CD4-positive, CD25-positive, alpha-beta regulatory T cell (primary cell): ENCODE measurements at places on chromosomes 16 and 17. TPM values are rescaled to one million over a fixed set of nuclear protein-coding genes. Genes with fewer than 3 reads are reported as not detected.

GRCh38 chr16:85019659-85020245 is 7.8 kb upstream of the KIAA0513 start:
- no peak for DNase-seq

DNA sequence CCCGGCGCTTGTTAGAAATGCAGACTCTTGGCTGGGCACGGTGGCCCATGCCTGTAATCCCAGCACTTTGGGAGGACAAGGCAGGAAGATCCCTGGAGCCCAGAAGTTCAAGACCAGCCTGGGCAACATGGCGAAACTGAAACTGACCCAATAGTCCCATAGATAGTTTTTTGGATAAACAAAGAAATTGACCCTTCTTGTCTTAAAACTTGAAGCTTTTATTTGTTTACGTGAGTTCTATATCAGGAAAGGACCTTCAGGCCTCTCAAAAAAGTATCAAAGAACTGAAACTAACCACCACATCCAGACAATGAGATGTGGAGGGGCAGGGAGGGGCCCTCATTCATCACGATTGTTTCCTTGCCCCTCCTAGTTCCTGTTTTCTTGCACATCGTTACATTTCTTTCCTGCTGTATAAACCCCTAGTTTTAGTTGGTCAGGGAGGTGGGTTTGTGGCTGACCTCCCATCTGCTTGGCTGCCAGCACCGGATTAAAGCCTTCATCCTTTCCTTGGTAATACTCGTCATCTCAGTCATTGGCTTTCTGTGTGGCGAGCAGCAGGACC is 29.9 kb upstream of the PRM1 start:
- peak; percentile 88 for DNase-seq

C17orf58 gene
- total RNA-seq, result 1.2 TPM

DNA sequence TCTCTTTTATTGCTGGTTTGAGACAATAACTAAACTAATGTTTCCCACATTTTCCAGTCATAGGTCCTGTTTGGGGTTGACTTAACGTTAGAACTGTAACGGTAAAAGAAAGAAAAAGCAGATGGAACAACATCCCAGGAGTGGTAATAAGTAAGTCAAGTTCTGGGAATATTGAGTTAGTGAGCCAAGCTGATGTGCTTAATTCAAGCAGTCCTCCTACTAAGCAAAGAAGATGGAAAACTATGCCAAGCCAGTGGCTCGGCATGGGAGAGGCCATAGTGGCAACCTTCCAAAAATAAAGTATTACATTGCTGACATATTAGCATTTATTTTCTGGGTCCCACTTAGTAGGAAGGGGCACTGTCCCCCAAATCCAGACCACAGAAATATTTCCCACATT is 161.7 kb upstream of the CDH5 start:
- no peak for DNase-seq

DNA sequence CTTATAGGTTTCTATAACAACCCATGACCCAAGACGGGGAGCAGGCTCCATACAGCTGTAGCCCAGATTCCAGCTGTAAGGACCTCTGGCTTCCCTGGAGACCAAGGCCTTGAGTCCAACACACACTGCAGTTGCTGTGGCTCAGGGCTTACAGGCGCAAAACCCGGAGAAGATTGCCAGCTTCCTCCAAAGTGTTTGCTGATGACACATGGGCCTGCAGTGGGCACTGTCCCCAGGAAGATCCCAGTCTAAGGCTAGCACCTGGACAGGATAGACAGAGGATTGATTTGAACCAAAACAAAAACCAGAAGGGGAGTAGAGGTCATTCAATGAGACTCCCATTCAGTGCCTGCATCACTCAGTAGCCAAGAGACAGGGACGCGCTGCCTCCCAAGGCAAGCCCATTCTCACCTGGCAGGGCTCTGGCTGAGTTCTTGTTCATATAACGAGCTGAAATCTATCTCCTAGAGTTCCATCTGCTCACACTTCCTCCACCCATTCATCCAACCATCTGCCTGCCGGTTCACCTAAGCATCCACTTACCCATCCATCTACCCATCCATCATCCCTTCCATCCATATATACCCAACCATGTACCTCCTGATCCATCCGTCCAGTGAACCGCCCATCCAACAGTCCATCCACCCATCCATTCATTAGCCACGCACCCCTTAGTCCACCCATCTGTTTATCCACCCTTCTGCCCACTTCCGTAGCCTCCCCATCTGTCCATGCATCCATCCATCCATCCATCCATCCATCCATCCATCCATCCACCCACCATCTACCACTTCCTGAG is 10.2 kb downstream of the RAB11FIP4 start:
- no peak for DNase-seq

NPIPB8 gene
- total RNA-seq, result 1.1 TPM

SHBG gene
- total RNA-seq, result not detected

DNA sequence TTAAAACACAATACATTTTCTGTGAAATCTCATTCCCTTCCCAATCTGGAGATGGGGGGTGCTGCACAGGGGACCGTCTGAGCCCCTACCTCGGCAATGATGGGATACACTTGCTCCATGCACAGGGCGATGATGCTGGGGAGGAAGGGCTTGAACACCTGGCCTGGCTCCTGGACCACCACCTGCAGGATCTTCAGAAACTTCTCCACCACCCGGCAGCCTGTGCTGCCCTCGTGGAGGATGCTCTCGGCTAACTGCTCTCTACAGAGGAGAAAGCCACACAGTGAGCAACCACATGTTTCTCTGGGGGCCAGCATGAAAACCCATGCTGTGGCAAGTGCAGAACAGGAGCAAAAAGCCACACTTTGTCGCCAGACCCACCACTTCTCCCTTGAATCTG is 42.4 kb upstream of the GSG1L start:
- no peak for DNase-seq

PDP2 gene
- 7.1 TPM for total RNA-seq

- no peak for DNase-seq
These were observed 139.0 kb upstream of the TNRC6C start for GRCh38 chr17:77819497-77819896.

ACSM5 gene
- total RNA-seq, result not detected

GRCh38 chr16:53429221-53429943 is 4.9 kb upstream of the RBL2 start:
- no peak for DNase-seq

DNA sequence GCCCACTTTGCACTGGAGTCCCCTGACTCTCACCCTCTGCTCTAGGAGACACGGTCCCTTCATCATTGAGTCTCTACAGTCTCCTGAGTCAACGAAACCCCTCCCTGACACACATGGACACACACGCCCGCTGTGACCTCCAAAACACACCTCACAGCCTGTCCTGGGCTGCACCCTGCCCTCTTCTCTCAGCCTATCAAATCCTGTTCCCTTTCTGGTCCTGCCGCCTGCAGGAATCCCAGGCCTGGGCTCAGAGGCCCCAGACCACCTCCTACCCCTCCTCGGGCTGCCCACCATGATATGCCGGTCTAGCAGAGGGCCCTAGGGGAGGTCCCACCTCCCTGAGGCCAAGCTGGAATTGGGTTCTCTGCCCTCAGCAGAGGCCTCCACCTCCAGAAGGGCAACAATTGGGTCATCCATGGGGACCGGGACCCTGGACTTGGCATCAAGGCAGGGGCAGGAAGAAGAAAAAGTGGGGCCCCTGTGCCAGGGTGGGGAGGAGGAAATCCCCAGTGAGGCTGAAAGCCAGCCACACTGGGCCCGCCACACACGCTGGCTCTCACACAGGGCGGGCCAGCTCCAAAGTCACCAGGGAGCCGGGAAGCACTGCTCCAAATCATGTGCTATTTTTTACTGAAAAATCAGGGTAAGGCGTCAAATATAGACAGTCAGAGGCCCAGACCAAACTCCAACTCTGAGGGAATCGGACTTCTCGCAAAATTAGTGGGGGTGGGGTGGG is 3.4 kb downstream of the PPP1R9B start:
- DNase-seq, result no peak

UMOD gene
- not detected for total RNA-seq

PERCC1 gene
- total RNA-seq, result not detected
